Hypothalamus (tissue), 51 donors: ENCODE measurements at places on chromosomes 3 and 15.

DNA sequence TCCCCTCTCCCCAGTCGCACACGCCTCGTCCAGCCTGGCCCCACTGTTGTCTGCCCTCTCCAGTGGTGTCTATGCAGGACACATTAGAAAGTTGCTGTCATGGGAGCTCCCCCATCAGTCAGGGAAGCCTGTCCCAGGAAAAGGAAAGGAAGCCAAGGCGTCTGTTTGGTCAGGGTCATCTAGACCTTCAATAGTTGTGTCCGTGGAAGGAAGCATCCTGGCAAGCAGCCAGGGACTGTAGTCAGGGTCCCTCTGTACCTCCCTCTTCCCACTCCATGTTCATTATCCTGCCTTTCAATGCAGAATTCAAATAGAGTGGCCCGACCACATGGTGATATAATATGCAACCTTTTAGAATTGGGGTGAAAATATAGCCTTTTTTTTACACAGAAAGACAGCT lies 60.7 kb upstream of the RAB6B start:
- DNase-seq, result no peak

GRCh38 chr15:44673639-44674038 lies 10.2 kb upstream of the SPG11 start:
- no peak for DNase-seq

DNA sequence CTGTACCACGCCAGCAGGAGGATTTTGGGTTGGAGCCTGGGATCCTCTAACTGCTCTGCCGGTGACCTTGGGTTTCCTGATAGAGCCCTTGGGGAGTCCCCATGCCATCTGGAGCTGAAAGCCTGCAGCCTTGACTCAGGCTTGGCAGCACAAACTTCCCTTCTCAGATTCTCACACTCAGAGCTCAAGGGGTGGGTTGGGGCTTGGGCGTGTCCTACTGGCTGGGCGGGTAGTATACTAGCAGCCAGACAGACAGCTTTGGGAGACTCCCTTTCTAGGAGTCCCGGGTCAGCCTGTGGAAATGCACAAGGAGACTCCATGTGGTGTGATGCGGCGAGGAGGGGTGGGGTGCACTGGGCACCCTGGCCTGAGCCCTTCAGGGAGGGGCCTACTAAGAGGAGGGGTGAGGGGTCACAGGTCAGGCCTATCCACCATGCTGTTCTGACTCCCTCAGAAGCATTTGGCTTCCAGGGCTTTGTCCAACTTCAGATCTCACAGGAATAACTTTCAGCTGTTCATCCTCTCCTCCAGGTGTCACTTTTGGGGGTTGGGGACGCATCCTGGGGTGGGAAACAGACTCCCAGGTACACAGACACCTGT lies 21.6 kb upstream of the PLXNA1 start:
- no peak for DNase-seq

GRCh38 chr15:87354661-87355410 lies 901.7 kb downstream of the NTRK3 start:
- no peak for DNase-seq

- DNase-seq, result no peak
Observed at GRCh38 chr3:13708871-13709595, 160.1 kb downstream of the FBLN2 start.

- DNase-seq, result no peak
Observed at GRCh38 chr3:198107840-198108734, 148.1 kb downstream of the LMLN start.

GRCh38 chr15:48145923-48146322 lies 25.1 kb downstream of the SLC24A5 start:
- no peak for DNase-seq

GRCh38 chr3:33145221-33145900 lies 31.5 kb downstream of the CRTAP start:
- no peak for DNase-seq

DNA sequence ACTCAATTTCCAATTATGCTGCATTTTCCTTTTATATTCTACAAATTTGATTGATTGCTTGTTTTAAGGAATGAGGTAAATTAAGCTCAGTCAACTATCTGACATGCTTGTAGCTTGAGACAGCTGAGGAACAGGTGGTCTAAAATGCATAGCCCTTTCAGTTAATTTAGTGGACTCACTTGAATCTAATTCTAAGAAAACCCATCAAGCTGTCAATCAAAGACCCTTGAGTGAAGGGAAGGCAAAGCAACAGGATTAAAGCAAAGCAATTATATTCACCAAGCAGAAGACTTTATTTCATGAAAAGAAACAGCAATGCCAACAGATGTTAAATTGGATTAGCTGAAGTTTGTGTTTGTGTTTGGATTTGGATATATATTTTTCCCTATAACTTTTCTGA lies 228.5 kb downstream of the ARPP21 start:
- no peak for DNase-seq

- no peak for DNase-seq
Observed at GRCh38 chr3:158769952-158770740, 31.7 kb upstream of the MFSD1 start.

DNA sequence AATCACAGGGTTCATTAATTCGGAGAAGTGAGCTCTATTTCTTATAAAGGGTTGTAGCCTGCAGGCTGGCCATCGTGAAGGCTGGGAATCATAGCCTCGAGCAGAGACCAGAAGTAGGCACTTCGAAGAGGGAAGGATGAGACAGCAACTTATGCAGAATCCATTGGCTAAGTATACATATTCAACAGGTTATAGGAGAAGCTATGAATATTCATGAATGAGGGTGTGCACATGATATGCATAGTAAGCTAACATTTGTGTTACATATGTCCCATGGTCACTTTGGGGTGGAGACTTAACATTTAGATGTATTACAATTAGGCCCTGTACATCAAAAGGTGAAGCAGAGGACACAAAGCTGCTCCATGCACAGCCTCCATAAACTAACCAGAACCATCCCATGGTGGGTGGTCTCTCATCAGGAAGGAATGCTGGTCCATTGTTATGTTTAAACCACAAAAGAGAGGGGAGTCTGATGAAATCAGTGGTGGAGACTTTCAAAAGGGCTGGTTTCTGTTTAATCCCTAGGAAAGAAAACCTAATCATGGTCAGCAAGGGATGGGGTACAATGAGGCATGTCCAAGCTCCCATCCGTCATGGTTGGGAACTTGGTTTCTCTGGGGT lies 80.8 kb upstream of the FHIT start:
- no peak for DNase-seq

DNA sequence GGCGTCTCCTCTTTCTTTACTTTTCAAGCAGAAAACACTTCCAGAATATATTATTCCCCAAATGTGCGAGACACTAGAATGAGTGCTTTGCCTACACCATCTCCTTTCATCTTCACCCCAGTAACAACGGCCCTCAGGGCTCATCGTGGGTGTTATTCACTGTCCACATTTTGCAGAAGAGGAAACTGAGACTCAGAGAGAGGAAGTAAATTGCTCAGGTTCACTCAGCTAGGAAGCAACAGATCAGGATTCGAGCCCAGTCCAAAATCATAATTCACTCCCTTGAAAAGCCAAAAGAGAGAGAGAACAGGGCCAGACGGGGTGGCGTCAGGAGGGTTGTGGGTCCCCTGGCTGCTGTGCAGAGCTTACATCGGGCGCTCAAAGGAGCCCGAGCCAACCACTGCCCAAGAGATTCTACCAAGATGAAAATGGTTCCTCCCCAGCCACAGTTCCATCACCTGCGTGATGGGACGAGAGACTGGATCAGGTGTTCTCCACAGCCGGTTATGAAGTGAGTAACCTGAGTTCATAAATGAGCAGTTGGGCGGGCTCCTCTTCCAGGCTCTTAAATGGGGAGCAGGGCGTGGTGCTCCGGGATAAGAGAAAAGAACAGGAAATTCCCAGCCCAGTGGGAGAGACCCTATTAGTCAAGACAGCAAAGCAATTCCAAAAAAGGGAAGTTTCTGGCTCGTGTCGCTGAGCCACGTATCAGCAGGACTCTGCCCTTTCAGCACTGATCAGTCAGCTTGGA lies 48.6 kb upstream of the FLNB start:
- no peak for DNase-seq

DNA sequence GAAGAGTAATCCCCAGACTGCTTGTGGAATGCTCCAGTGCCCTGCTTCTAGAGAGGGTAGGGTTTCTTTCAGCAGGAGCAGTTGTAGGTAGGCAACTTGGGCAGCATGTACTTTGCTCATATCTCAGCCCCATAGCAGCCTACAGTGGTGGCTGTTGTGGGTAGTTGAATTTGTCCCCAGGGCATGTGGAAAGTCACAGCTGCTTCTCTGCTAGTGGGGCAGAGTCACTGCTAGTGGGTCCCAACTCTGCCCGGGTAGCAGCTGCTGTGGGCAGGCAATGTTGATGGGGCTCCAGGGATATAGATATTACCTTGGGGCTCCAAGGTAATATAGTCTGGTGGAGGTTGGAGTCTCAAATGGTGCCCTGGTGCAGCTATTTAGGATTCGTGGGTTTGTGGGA lies 174.5 kb downstream of the OTOL1 start:
- DNase-seq, result no peak

DNA sequence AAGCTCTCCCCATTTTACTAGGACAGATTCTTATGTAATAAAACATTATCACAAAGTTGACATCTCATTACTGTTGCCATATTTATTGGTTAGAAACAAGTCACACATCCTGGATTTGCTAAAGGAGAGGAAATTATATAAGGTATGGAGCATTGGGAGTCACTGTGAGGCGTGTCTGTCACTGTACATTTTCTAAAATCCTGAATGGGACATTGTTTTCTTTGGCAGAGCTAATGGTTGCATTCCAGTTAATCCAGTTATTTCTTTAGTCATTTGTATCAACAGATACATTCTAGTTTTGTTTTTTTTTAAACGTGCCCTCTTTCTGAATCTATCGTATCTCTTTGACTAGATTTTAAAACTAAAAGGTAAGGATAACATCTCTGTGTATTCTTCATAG lies 70.2 kb upstream of the MITF start:
- no peak for DNase-seq

- DNase-seq, result no peak
Observed at GRCh38 chr3:63364910-63365309, 86.8 kb downstream of the SYNPR start.

DNA sequence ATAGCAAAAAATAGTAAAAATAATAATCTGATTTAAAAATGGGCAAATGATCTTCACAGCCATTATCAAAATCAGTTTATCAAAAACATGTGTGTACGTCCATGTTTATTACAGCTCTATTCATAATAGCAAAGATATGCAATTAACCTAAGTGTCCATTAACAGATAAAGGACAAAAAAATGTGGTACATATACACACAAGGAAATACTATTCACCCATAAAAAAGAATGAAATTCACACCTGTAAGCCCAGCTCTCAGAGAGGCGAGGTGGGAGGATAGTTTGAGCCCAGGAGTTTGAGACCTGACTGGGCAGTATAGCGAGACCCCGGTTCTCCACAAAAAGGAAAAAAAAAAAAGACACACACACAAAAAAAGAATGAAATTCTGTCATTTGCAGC lies 82.6 kb upstream of the PPIB start:
- no peak for DNase-seq

- no peak for DNase-seq
Observed at GRCh38 chr3:46585799-46586693, 19.9 kb upstream of the LRRC2 start.
